ENCODE measurements at places on chromosomes 2 and 18.

DNA sequence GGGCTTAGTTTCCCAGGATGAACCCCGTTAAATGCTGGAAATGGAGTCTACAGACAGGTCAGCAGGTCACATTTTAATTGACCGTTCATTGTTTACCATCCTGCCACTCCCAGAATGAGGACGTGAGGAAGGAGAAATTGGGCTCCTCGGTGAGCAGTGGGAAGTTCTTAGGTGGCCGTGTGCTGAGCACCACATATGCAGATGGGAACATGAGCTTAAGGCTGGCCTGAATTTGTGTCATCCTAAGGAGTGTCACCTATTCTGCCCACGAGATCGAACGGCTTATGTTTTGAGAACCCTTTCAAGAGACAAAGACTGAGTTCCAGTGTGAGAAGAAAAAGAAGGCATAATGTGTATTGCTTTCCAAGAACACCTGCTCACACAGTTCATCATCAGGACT, 234.4 kb upstream of the PXDN start:
- H3K36me3 ChIP-seq = no peaks in the 10 kb centered on the region
- H3K27me3 ChIP-seq = no peaks in the 10 kb centered on the region
- H3K4me3 ChIP-seq = no peak overlapping the region
- H3K4me1 ChIP-seq = no peaks in the 10 kb centered on the region

- no peak for DNase-seq
- H3K4me1 ChIP-seq = no peaks in the 10 kb centered on the region
- H3K4me3 ChIP-seq = no peak overlapping the region
- H3K36me3 ChIP-seq = no peaks in the 10 kb centered on the region
- no peaks in the 10 kb centered on the region for H3K27me3 ChIP-seq
- no peak overlapping the region for H3K27ac ChIP-seq
Measured at GRCh38 chr2:60119778-60120177, 433.7 kb downstream of the BCL11A start.

DNA sequence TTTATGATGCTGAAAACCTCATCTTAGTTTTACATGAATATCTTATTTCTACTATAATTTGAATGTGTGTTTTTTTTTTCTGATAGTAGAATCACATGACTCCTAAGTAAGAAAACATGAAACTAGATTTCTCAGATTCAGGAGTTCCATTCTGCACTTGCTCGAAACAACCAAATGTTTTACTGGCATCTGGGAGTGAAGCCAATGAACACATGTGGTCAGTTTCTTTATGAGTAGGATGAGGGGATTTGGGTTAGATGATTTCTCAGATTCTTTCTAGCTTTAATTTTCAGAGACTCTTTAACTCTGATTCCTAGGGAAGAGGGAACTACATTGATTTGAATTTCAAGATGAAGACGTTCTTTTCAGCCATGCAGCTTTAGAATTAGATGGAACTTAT, 225.0 kb upstream of the NT5C1B start:
- H3K27ac ChIP-seq = no peak overlapping the region

- peaks cover 3% of the 10 kb centered on the region for H3K4me1 ChIP-seq
- no peaks in the 10 kb centered on the region for H3K27me3 ChIP-seq
- H3K36me3 ChIP-seq = peaks cover 77% of the 10 kb centered on the region
Measured at GRCh38 chr2:74873678-74874640, 40.0 kb downstream of the HK2 start.
